ENCODE measurements at places on chromosomes 6 and 20.
A peak's percentile ranks its signal among the peaks of the same experiment; 100 is the strongest.

GRCh38 chr6:170423814-170424603, 117.5 kb downstream of the FAM120B start:
- no peak for DNase-seq

DNA sequence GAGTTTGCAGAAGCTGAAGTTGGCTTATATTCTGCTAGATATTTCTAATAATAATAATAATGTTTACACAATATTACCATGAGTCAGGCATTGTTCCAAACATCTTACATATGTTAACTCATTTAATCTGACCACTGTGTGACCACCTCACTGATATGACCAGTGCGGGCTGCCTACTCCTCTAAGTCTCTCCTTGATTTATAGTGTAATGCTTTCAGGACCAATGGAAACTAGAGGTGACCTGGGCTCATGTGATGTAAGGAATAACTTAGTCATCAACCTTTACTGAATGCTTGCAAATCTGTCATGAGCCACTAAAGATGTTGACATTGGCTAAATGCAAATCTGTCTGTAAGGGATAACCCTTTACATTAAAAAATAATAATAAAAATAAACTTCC, 51.1 kb upstream of the GPR6 start:
- no peak for DNase-seq

DNA sequence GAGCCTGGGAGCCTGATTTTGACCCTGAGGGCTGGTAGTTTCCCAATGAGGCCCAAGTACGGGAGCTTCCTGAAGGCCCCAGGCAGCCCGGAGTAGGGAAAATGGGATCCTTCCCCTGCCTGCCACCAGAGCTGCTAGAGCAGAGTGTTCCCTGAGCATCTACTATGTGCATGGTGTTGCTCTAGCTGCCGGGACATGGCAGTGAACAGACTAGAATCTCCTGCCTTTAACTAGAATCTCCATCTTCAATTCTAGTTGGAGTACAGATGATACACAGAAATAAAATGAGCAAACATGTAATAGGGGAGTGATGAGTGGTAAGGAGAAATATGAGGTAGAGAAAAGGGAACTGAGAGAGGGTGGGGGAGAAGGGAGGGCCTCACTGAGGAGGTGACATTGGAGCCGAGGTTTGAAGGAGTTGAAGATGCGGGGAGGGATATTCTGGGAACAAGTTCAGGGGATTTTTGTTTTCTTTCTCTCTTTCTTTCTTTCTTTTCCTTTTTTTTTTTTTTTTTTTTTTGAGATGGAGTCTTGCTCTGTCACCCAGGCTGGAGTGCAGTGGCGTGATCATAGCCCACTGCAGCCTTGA, 18.5 kb downstream of the VSTM2L start:
- DNase-seq = no peak

GRCh38 chr6:63807056-63807455, 171.5 kb downstream of the PHF3 start:
- no peak for DNase-seq

DNA sequence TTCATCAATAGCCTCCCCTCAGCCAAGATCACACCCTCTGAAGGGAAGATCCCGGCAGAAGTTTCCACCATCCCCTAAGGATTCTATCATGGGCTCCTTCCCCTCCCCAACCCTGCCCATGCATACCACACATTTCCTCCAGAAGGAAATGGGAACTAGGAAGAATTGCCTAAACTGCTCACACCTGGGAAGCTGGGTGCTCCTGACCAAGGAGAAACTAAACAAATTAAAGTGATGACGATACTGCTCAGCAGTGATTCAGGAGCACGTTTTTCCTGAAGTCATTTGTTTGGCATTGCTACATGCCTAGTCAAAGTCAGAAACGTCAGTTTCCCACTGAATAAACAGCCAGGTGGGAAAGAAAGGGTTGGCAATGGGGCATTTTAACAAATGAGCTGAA, 136.1 kb upstream of the CDYL start:
- DNase-seq = no peak

DNA sequence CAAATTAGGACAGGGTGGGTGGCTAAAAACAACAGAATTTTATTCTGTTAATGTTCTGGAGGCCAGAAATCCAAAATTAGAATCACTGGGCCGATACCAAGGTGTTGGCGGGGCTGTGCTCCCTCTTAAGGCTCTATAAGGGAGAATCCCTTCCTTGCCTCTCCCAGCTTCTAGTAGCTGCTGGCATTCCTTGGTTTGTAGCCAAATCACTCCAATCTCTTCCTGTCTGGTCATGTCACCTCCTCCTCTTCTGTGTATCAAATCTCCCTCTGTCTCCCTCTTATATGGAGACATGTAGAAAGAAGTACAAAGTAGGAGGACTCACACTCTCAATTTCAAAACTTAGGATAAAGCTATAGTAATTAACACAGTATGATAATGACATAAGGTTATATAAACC, 102.9 kb upstream of the SIRPA start:
- no peak for DNase-seq

DNA sequence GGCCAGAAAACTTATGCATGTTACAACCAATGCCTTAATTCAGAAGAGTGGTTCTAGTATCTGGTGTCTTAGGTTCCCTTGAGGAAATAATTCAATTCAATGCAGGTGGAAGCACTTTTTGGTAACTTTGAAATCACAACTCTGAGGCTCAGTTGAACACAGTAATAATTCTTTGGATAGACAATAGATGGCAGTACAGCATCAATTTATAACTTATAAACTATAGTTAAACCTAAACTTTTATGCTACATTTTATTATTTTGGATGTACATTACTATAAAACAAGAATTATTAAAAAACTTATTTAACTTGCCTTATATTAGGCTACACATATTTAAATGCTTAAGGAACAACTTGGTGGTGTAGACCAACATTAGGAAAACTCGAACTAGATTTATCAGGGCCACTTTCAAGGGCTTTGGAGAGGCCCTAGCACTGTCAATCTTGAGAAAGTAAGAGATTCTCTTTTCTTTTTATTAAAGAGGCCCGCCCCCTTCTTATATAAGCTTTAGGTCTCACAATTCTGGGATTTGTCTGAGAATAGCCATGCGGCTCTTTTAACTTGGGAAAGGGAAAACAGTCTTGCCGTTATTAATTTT, 85.9 kb downstream of the CRYBG1 start:
- DNase-seq = peak; percentile 44

DNA sequence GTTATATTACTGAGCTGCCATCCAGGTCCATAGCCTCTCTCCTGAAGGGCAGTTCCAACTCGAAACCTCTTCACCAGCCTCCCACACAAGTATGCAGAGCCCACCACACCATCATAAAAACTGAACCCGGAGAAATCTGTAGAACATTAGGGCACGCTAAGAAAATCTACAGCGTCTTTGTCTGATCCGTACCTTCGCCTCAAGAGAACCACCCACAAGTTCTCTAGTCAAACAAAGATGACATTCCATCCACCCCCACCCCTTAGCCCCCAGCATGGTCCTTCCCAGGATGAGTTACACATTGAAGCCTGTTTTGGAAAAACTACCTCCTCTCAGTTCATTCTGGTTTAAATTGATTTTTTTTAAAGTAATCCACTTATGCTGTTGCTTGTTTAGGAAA, 219.7 kb downstream of the ZMYND8 start:
- DNase-seq = no peak

- DNase-seq = peak; percentile 24
These were observed 186.8 kb upstream of the RREB1 start for GRCh38 chr6:6920987-6921313.

DNA sequence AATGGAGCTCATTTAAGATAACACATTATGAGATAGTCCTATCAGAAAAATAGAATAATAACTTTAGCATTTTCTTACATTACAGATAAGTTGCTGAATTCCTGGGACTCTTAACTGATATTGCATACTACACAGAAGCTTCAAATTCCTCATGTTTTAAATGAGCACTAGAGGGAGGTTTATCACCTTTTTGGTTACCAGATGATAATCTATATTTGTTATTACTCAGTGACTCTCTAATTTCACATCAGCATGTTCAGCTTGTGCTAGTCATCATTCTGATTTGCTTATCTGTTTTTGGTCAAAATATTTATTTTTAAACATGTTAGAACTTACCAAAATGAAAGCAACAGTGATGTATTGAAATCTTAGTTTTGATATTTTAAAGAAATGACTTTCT, 20.5 kb upstream of the GJA10 start:
- DNase-seq = no peak

DNA sequence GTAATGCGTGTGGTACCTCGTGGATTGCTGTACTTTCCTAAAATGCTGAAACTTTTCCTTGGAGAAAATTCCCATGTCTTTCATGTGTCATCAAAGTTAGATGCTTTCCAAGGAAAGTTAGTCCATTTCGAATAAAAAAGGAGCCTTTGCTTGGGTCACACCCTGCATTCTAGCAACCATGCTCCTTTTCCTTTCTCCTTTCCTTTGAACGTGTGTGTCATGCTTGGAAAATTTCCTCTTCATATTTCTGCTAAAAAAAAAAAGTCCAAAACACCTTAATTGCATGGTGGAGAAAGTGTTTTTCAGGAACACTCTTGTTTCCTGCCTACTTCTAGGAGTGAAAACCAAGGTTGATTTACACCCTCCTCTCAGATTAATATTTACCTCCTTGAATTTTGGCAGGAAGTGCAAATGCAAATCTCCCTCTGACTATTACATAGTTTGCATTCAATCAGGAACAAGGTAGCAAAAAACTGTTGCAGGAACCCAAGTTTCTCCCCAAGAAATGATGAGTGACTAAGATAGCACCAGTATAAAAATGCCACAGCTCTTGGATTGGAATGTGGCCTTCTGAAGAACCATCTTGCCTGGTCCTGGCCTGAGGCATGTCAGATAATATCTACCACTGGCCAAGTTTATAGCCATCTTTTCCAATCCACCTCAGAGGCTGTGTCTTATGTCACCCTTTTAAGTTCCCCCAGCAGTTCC, 590.6 kb downstream of the QKI start:
- no peak for DNase-seq

DNA sequence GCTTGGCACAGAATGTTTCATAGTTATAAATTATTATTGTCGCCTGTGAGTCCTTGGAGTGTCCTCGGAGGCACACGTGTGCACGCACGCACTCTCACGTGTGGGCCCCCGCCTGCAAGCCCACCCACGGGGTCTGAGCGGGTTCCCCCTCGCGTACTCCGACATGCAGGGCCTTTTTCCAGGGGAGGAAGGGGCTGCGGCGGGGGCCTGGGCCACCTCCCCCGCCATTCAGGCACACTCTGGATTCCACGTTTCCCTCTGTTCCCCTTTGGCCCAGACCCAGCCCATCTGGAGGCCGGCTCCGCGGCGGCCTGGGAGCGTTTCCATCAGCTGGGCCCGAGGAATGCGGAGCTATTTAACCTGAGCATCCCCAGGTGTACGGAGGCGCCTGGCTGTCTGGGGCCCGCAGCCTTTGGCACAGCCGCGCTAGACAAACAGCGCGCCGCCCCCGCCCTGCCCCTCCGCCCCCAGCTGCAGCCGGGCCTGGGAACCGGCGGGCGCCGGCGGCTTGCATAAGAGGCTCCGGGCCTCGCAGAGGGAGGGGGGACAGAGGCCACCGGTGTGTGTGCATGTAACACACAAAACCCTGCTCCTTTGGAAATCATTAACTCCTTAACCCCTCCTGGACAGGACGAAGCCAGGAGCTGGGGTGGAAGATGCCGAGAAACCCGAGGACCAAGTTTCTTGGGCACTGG, 3.3 kb downstream of the ID1 start:
- DNase-seq = peak; percentile 85

GRCh38 chr20:50089787-50090177, 23.2 kb downstream of the UBE2V1 start:
- DNase-seq = no peak

GRCh38 chr6:73513496-73513854, 7.4 kb downstream of the EEF1A1 start:
- DNase-seq = no peak

DNA sequence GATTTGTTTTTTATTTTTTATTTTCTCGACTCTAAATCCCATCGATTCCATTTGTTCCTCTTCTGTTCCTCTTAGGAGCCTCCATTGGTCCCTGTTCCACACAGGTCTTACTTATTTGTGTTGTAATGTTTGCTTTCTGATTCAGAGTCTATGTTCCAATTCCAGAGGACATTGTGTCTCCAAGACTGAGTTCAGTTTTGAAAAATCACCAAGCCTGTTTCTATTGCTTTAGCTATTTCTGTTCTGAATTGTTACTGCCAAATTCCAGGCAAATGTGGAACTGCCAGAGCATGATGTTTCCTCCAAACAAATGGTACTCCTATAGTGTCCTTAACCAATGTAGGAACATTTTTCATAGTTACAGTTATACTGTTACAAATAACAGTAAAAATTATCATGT, 270.9 kb upstream of the SPTLC3 start:
- no peak for DNase-seq

Data from eye (tissue), 1 donor.